ENCODE measurements at places on chromosomes 1 and 21.
A peak's percentile ranks its signal among the peaks of the same experiment; 100 is the strongest.

DNA sequence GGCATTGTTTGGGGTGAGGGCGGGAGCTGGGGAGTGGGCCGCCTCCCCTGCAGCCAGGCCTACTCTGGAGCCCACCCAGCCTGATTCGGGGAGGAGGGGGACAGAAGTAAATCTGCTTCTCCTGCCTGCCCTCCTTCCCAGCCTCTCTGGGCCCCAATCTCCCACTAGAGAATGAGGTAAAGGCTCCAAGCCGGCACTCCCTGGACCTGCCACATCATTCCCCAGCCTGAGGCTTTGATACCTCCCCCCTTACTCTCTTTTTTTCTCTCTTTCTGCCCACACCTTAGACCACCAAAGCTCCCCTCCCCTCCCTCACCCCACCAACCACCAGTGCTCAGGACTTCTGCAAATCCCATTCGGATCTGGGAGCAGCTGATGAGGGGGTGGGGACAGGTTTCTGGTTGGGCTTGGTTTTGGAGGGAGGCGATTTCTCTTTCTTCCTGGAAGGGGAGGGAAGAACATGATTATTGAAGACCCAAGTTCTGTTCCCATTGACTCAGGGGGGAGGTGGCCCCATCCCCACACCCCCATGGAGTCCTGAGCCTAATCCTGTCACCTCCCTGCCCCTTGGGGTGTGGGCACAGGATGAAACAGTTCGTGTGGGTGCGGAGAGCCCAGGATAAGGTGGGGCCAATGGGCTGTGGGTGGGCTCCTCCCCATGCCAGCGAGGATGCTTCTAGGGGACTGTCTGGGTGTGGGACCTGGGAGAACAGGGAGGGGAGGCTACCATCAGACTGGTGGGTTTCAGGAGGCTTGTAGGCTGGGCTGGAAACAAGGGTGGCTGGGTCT is 1.3 kb downstream of the MAP7D1 start:
- DNase-seq, result no peak

GRCh38 chr1:27931184-27931583 is 3.6 kb upstream of the SMPDL3B start:
- DNase-seq, result no peak

GRCh38 chr1:150321826-150322166 is 463 bp downstream of the PRPF3 start:
- DNase-seq, result no peak

- DNase-seq, result no peak
Measured at GRCh38 chr21:38944903-38945302, 139.2 kb downstream of the ETS2 start.

DNA sequence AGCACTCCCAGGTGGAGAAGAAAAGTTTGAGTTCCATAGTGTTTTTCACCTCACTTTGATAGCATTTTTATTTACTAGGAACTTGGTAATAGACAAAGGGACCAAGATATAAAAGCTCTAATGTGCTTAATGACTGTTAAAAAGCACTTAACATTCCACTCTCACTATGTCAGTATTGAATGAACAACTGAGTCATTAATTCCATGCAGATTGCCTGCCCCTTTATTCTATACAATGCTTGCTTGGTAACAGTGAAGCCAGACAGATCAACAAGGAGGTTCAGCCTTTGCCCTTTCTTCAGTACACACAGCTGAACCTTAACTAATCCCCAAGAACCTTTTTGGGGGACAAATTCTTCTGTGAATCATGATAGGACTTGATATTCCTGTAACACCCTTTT is 425.5 kb downstream of the NUF2 start:
- DNase-seq, result no peak

DNA sequence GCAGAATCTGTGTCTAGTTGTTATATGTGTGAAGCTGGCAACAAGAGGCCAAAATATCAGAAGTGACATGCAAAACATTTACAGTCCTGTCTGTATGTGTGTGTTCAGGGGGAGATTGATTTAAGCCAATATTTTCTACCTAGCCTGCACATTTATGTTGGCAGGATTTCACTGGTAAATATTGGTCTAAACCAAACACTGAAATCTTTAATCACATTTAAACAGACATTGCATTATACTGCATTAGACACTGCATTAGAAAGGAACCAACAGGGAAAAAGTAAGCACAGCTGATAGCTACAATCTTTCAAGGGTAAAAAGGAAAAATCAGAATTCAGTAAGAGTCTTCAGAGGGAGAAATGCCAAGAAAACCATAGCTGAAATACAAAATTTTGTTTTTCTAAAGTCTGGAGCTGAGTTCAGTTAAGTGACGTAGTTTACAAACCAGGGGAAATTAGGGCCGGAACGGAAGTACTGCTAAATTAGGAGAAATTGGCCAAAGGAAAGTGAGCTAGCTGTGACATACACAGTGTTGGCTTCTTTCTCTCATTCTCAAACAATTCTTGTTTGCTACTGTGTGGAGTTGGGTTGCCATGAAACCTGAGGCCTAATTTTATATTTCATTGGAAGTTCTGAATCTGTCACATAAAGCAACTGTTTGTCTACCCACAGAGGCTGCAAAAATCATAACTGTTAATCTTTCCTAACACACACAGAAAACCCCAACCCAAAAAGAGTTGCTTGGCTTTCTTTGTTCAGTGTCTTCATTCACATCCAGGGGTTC is 217.3 kb upstream of the SGIP1 start:
- no peak for DNase-seq

DNA sequence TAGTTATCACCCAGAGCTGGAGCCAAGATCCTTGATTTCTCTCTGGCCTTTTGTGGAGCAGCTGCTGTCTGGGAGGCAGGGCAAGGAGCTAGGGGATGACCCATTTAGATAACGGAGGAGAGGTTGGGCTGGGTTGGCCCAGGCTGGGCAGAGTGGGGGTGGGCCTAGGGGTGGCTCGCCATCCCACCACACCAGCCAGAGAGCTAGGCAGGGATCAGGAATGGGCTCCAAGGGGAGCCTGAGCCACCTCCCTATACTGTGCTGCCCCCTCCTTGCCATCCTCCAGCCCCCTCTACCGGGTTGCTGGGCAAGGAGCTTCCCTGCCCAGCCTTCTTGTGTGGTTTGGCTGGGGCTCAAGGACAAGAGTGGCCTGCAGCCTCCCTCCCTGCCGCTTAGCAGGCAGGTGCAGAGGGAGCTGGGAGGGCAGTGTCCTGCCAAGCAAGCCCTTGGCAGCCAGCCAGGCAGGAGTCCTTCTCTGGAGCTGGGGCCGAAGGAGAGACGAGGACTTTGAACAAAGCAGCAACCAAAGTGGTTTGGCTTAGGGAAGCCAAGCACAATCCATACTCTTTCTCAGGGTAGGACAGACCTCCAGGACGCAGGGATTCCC is 4.1 kb downstream of the NUAK2 start:
- DNase-seq, result peak; percentile 95

DNA sequence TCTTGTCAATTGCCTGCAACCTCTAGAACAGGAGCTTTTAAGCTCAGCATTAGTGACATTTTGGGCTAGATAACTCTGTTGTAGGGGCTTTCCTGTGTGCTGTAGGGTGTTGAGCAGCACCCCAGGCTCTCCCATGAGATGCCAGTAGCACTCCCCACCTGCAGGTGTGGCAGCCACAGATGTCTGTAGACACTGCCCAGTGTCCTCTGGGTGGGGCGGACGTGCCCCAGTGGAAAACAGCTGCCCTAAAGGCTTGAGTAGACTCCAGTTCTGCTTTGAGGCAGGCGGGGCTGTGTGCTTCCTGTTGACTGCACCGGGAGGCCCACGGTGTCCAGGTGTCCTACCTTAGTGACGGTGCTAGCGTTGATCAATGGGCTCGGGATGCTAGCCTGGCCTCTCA is 16.9 kb upstream of the PWP2 start:
- no peak for DNase-seq

DNA sequence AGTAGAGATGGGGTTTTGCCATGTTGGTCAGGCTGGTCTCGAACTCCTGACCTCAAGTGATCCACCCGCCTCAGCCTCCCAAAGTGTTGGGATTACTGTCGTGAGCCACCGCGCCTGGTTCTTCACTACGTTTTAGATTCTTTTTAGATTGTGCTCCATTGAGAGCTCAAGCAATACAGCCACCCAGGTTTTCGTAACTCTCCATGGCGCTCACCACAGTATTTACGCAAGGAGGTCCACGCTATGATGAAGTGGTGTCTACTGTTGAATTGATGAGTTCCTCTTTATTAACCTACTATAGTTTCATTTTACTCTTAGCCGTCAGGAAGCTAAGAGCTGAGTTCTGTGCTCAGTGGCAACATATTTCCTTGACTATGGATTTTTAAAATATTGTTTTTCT is 1.8 kb upstream of the KIF1B start:
- no peak for DNase-seq

- no peak for DNase-seq
Measured at GRCh38 chr1:156676820-156677615, at the start of gene NES. TSS of gene NES (minus strand) at chr1:156677407. CDS start at chr1:156677264, 143 bp downstream.

GRCh38 chr21:16579538-16579937 is 849.8 kb downstream of the USP25 start:
- no peak for DNase-seq

DNA sequence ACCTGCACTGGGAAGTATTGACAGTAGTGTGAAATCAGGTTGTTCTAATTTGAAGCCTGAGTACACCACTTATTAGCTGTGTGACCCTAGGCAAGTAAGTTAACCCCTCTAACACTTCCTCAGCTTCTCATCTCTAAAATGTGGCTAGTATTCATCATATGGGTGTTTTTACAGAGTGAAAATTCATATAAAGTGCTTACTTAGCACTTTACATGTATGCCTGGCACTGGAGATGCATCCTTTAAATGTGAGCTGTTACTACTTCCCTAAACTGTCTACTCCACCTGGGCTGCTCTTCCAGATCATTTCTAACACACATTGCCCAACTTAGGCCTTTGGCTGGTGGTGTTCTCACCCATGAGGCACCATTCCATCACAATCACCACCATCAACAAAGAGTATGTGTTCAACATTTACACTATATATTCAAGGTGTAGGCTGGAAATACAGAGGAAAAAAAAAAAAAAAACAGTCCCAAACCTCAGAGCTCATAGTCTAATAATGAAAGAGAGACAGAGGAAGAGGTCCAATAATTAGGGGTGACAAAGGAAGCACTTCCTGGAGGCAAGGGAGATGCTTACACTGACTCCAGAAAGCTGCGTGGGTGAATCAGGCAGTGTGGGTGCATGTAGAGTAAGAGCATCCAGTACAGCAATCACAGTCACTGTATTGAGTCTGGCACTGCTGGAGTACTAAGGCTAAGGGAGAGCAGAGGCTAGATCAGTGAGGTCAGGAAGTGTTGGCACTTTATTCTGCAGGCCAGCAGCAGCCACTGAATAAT is 3.6 kb downstream of the STX6 start:
- DNase-seq, result no peak

DNA sequence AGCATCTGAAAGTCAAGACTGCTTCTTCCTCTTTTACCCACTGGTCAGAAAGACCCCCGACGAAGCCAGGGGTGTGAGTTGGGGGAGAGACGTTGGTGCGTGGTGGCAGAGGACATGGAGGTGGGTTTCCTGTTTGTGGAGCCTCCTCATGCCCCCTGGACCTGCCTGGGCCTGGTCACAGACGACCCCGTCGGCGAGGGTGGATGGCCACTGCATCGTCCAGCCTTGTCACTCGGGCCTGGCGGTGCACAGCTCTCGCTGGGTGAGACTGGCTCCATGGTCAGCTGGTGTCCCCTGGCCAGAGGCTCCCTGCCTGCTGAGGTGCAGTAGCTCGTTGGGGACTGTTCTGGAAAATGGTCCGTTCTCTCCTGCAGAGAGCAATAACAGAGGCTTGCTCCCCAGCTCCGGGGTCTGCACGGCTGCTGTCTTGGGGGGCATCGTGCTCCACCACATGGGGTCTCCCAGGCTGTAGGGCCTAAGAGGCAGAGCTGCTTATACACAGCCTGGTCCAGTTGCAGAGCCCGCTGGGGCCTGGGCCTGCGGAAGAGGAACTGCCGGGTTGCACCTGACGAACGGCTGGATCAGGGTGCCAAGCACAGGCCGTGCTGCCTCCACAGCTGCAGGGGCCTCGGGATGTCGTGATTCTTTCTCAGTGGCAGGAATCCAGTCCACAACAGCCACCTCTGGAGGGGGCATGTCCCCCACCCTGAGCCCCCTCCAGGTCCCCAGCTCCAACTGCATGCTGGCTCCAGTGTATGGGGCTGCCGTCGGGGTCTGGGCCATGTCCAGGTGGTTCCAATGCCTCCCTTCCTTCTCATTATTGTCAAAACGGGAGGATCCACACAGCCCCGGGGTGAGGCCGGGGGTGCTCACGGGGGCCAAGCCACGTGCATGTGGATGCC is 18.0 kb upstream of the ACTRT2 start:
- no peak for DNase-seq

GRCh38 chr1:32063261-32063681 is 9.5 kb upstream of the TMEM39B start:
- DNase-seq, result peak; percentile 54

DNA sequence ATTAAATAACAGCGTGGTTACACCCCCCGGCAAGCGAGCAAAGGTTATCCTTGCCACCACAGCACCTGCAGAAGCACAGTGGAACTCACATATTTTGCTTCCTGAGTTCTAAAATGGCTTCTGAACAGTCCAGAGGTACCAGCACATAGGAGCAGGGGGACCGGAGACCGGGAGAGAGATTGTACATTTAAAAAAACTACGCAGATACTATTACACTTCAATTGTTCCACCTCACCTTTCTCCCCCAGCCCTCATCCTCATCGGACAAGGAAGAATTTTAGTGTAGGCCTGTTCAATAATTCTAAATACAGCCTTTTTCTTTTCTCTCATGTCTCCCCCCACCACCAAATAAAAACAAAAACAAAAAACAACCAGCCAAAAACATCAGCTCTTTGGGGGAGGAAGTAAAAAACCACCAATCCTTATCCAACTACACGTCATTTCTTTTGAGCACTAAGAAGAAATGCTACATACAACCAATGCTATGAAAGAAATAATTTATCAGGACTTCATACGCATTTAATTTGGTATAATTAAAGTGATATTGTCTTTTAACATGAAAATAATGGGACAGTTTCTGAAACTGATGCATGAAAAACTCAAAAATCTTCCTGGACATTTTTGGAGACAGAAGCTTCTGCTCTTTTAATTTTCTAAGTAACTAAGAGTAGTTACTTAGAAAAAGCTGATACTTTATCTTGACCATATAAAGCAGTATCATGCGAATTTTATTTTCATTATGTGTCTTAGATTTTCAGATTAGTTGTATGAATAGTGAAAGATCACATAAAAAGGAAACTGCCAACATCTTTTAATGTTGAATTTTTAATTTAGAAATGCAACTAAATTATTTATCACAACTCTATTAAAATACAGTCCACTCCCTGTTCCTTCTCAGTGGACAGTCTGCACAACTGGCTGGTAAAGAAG is 9.1 kb downstream of the CDKN2C start:
- DNase-seq, result no peak

DNA sequence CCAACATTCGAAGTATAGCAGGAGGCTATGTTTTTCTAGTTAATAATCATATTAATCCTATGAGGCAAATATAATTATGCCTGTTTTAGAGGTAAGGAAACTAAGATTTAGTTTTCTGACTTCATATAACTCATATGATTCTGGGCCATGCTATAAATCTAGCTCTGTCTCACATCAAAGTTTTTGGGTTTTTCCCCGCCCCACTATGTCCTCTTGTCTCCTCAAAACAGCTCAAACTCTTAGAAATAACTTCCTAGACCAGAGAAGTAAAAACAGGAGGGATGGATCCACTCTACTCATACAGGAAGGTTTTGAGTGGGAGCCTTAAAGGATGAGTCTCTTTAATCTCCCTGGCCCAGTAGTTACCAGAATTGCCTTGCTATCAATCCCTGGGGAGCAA is 256.4 kb upstream of the FGGY start:
- no peak for DNase-seq

- DNase-seq, result no peak
Measured at GRCh38 chr1:2557482-2558400, 1.6 kb downstream of the TNFRSF14 start.

Data from NCI-H187 treated with DMSO at 0.1 percent for 48 hours (cell line).